IPS DF 19.7 (cell line): ENCODE measurements at places on chromosomes 5 and 9.
A peak's percentile ranks its signal among the peaks of the same experiment; 100 is the strongest.

- DNase-seq = no peak
Measured at GRCh38 chr9:36191686-36192085, 965 bp downstream of the CLTA start.

GRCh38 chr9:4986296-4986695 lies 1.2 kb downstream of the JAK2 start:
- no peak for DNase-seq

GRCh38 chr5:125199968-125200865 lies 453.8 kb upstream of the ZNF608 start:
- DNase-seq = no peak

- DNase-seq = no peak
Measured at GRCh38 chr9:5112646-5113045, 72.8 kb downstream of the INSL6 start.

GRCh38 chr5:431001-431710 lies 11.8 kb upstream of the EXOC3 start:
- DNase-seq = no peak

DNA sequence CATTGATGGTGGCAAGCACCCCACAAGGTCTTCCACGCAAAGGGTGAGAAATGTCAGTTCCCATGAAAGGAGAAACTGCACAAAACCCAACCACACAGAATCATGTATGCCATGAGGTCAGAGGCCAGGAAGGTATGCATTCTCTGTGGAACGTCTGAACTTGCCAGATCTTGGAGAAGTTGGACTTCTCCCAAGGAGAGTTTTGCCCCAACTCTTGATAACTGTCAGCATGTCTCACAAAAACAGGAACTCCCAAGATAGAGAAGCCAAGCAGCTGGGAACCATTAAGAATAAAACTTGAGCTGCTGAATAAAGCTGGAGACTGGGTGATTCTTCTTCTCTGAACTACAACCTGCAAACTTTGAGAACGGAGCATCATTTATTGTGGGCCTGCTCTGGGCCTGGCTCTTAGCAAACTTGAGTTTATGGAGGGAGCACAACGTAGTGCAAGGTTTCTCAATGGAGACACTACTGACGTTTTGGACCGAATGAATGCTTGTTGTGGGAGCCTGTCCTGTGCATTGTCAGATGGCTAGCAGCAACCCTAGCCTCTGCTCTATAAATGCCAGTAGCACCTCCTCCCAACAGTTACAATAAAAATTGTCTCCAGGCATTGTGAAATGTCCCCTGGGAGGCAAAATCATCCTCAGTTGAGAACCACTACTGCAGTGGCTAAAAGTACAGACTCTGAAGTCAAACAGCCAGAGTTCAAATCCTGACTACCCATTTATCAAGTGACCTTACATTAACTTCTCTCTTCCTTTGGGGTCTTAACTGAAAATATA lies 193.5 kb downstream of the ACTL7B start:
- DNase-seq = no peak

DNA sequence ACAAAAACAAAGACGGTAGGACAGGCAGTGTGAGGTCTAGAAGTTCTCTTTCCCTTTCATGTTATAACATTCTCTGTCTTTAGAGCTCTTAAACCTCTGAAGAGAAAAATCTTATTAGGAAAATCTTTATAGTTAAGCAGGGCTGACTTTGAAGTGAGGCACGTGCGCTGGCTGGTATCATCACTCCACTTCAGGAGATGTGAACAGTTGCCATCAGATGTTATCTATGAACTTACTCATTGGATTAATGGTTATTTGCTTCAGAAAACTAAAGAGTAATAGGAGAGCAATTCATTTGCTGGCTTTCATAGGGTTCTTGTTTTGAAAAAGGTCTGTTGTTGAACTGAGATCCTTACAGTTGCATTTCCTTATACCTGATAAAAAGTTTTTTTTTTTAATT lies 25.7 kb downstream of the LRRTM2 start:
- no peak for DNase-seq

GRCh38 chr5:178335302-178336030 lies 102.9 kb upstream of the PHYKPL start:
- no peak for DNase-seq

DNA sequence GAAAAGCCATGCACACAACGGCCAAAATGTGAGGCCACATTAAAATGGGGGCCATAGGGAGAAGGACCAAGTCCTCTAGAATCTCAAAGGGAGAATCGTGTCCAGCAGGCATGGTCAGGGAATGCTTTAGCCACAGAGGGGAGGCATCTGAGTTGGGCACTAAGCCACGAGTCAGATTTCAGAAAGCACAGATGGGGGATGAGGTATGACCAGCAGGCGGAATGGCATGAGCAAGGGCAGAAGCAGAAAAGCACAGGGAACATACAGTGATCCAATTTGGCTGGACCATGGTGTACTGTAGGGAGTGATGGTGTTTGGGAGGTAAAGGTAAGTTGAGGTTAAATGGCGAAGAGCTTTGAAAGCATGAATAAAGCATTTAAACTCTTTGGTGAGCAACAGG lies 214.6 kb downstream of the TLE1 start:
- DNase-seq = no peak

GRCh38 chr9:113962396-113962795 lies 86.3 kb downstream of the ZNF618 start:
- DNase-seq = no peak

DNA sequence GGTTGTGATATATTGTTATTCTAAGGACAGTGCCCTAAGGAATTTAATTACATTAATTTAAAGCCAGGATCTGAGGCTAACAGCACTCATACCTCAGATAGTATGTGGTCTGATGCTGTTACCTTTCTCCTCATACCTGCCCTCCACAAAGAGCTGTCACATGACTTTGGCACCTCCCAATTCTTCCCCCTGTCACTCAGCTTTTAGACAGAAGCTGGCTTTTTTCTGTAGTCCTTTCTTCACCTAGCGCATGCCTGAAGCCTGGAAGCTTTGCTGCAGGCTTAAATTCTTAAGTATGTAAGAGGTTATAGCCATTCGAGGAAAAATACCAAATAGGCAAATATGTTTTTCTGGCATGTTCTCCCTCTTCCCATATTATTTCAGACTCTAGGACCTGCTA lies 61.0 kb upstream of the ADAMTS19 start:
- peak; percentile 56 for DNase-seq

- DNase-seq = no peak
Measured at GRCh38 chr9:135827866-135828580, 79.3 kb downstream of the CAMSAP1 start.

- DNase-seq = no peak
Measured at GRCh38 chr5:80254767-80255430, 949 bp downstream of the SERINC5 start.

DNA sequence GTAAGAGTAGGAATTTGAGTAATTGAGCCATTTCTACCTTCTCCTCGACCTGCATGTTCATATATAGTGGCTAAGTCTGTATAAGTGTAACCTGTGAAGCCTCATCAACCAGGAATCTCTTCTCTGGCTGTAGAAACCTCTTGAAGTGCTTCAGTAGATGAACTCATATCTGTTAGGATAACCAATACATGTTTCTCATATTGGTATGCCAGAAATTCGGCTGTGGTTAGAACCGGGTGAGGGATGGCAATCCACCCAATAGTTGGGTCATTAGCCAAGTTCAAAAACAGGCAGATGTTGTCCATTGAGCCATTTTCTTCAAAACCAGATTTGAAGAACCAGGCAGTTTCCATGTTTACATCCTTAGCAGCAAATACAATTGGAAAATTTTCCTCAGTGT lies 28.9 kb upstream of the GSN start:
- DNase-seq = no peak

GRCh38 chr9:693201-694091 lies 148.1 kb upstream of the DMRT1 start:
- DNase-seq = no peak

DNA sequence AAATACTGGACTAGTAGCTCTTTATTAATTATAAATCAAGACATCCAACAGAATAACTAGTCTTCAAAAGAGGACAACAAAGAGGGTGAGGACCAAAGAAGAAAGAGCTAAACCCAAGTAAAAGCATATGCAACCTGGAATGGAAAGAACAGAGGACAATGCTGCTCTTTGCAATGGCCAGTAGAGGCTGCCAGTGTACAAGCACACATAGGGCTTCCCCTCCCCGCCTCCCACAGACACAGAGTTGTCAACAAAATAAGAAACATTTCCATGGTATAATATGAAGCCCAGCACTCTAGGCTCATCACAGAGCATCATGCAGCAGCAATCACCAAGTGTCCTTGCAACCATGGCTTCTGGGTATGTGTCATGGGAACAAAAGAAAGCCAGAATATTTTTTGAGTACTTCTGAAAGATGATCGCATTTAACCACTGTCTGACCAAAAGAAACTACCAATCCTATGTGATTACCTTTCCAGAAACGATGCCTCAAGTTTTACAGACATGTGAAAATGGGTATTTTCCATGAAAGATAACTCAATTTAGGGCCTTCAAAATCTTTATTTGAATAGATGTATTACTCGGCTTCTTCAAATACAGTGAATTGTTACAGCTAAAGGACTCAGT lies 58.1 kb downstream of the RFX3 start:
- peak; percentile 25 for DNase-seq

- DNase-seq = no peak
Measured at GRCh38 chr5:15222156-15222555, 277.8 kb upstream of the FBXL7 start.

- DNase-seq = no peak
Measured at GRCh38 chr5:168128557-168128956, 162.9 kb upstream of the WWC1 start.

GRCh38 chr5:891117-891836 lies 1.3 kb downstream of the BRD9 start:
- DNase-seq = no peak
